ENCODE measurements at places on chromosomes 16 and 17.

GRCh38 chr17:77115510-77115909, 25.3 kb upstream of the SEC14L1 start:
- no peak for DNase-seq

DNA sequence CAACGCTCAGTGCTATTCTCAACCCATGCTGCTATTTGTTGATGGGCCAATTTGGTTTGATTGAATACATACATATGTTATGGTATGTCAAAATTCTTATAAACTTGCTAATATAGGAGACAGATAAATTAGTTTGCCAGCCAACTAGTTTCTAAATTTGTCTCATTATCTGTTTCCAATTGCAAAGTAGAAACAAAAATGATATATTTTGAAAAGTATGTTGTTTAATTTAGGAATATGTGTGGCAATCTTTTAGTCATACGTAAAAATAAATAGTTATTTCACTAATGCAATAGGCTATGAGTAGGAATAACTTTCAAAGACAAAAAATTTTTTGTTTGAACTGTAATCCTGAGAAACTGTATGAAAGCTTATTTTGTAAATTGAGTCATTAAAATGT, 210.6 kb upstream of the KCNJ16 start:
- DNase-seq, result no peak

GRCh38 chr16:74104022-74104421, 192.6 kb upstream of the PSMD7 start:
- DNase-seq, result no peak

GRCh38 chr17:79795795-79796443, 958 bp downstream of the CBX8 start:
- no peak for DNase-seq

GRCh38 chr16:56841233-56841632, 23.8 kb upstream of the SLC12A3 start:
- DNase-seq, result no peak

Measured in activated T-cell treated with anti-CD3 and anti-CD28 coated beads, Interleukin-2, amount 50 U/mL, for 48 hours (primary cell).